ENCODE measurements at places on chromosomes 1 and 21. TPM values are rescaled to one million over a fixed set of nuclear protein-coding genes. Genes with fewer than 3 reads are reported as not detected.

DNA sequence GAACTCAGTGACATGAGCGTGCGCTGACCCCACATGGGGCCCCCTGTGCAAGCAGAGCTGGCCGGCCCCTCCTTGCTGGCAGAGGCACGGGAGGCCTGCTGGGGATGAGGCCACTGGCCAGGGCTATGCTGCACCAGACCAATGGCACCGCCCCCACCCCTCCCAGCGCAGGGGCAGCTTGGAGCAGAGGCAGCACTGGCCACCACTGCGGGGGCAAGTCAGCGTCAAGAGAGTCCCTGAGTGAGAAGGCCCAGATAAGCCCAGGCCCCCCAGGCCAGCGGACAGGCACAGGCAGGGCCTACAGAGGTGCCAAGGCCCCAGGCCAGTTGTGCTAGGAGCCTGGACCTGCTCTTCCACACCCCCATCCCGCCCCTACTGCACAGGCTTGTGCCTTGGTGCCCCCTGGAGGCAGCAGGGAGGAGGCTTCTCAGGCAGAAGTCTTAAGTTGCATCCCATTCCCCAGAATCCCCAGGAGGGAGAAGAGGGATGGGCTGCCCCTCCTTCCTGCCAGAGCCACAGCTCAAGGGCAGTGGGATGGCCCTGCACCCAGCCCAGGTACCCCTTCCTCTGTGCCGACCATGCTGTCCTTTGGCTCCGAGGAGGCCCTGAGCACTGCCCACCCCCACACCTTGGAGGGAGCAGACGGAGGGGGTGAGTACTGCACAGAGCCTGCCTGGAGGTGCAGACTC lies 35.8 kb downstream of the EPHX1 start:
- DNase-seq, result peak; percentile 83

DNA sequence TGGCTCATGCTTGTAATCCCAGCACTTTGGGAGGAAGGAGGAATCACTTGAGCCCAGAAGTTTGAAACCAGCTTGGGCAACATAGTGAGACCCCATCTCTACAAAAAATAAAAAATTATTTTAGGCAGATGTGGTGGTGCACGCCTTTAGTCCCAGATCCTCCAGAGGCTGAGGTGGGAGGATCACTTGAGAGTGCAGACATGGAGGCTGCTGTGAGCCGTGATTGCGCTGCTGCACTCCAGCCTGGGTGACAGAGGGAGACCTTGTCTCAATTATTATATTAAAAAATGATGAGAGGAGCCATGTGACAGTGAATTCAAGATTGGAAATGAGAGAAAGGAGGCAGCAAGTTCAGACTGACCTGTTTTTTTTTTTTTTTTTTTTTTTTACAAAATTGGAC lies 282.3 kb downstream of the ZP4 start:
- no peak for DNase-seq

- no peak for DNase-seq
Measured at GRCh38 chr1:232204269-232204668, 425.7 kb downstream of the SIPA1L2 start.

- DNase-seq, result no peak
Measured at GRCh38 chr1:88768816-88769215, 84.7 kb downstream of the PKN2 start.

DNA sequence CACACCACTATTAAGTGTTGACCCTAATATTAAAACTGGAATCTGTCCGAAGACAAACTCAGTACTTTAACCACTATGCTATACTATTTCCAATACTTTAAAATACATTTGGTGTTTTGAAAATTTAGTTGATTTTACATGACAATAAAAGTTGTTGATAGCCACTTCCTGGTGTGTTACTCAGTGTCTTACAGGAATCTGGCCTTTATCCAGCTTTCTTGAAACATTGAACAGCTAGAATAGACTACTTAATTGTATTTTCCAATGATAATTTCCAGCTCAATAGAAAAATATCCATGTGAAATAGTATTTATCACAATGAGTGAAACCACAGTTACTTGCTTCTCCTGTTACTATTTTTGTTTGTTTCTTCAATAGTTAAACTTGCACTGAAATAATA lies 369.6 kb upstream of the ADGRL4 start:
- DNase-seq, result no peak

DNA sequence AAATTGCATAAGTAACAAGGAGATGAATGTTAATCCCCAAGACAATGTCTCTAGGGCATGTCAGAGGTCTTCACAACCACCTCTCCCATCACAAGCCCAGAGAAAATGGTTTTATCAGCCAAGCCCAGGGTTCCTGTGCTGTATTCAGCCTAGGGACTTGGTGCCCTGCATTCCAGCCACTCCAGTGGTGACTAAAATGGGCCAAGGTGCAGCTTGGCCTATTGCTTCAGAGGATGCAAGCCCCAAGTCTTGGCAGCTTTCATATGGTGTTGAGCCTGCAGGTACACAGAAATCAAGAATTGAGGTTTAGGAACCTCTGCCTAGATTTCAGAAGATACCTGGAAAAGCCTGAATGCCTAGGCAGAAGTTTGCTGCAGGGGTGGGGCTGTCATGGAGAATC lies 1118.6 kb downstream of the PLA2G4A start:
- DNase-seq, result no peak

DNA sequence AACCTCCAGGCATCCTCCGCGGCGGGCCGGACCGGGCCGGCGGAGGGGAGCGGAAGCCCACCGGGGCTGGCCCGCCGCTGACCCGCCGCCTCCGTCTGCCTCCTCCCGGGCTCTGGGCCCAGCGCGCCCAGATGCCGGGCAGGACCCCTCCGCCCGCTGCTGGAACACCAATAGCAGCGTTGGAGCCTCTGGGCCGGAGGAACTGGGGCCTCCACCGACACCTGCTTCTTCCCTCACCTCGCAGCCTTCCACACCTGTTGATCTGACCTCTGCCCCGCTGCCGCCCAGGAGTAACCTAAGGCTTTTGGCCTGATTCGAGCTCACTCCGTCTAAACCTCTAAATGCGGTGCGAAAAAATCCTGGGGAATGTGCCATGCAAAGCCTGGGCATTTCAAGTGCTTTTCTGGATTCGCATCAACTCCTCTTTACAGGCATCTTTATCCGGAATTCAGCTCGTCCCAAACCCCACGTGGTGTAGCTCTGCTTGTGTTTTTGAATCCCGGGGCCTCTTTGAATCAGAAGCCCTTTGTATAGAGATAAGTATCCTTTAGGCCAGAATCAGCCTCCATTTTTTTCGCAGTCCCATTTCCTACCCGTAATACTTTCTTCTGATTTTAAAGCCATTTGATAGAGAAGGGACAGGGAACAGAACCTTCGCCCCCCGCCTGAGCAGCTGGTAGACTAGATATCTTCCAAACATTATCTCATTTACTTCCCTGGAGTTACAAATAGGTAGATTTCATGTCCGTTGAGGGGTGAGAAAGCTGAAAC lies 680 bp upstream of the CNN3 start:
- no peak for DNase-seq

DNA sequence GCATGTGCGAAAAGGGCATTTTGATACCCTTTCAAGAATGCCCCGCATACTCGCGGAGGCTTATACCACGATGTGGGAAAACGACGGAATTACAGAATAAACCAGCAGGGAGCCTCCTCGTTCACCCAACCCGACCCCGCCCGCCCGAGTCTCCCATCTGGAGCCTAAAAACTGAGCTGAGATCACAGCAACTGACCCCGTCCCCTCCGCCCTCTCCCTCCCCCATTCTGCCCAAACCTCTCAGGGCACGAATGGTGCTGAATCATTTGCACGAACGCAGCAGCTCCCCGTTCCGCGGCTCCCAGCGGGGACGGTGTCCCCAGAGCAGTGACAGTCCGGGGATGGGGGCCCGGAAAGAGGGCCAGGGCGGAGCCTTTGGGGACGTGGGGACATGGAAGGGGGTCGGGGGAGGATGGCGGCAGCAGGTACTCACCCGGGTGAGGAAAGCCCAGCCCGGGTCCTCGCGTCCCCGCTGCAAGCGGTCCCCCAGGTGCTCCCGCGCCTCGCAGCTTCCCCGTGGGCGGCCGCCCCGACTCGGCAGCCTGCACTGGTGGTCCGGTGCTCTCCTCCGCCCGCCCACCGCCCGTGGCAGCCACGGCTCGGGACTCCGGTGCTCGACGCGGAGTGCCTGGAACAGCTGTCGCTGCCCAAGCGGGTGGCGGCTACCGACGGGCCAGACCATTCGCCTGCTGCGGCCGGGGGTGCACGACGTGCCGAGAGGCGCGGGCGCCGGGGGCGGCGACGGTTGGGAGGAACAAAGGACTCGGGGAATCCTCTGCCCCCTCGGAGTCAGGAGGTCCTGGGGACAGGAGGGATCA lies at the start of gene TTLL7:
TSS of gene TTLL7 (minus strand) at position 635 of the 818 bp plus-strand sequence. CDS start 46,921 bp downstream, outside the sequence.
- peak; percentile 89 for DNase-seq

GRCh38 chr1:221878134-221878533 lies 136.2 kb upstream of the DUSP10 start:
- no peak for DNase-seq

DNA sequence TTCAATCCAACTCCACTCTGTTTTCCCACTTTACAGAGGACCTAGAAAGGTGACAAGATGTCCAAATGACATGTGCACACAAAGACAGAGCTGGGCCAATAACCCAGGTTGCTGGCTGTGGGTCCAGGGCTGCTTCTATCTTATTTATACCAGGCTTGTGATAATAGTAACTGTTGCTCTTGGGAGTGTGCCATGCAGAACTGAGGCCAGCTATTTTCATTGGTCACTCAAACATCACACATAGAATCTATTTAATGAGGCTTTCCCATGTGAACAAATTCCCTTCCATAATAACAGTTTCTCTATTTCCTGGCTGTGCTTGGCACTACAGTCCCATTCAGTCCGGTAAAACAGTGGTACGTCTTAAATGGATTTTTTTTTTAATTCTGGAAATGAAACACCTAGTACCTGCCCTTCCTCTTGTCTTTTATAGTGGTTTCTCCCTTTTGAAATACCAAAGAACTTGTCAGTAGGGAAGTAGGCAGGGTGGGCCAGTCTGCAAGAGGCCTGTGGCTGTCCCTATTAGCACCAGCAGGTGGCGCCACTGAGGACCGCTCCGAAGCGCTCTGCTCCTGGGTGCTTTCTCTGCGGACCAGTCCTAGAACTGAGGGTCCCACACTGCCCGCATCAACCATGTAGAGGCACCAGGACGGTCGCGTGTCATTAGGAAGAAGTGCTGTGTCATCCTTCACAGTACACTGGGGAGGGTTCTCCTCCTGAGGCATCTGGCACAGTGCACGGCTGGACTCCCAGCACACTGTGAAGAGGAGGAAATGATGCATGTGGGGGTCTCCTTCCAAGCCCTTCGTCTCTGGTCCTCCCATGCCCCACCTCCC lies 52.1 kb downstream of the GPR161 start:
- peak; percentile 78 for DNase-seq

Gene NTMT2
- total RNA-seq, result not detected

Gene FAM3B
- total RNA-seq, result 5.2 TPM

Gene CACHD1
- total RNA-seq, result 31.8 TPM

Data from upper lobe of right lung (tissue), 1 donor.